OCI-LY7 (cell line): ENCODE measurements at places on chromosomes 16 and 17. TPM values are rescaled to one million over a fixed set of nuclear protein-coding genes. Genes with fewer than 3 reads are reported as not detected.
A peak's percentile ranks its signal among the peaks of the same experiment; 100 is the strongest.

DNA sequence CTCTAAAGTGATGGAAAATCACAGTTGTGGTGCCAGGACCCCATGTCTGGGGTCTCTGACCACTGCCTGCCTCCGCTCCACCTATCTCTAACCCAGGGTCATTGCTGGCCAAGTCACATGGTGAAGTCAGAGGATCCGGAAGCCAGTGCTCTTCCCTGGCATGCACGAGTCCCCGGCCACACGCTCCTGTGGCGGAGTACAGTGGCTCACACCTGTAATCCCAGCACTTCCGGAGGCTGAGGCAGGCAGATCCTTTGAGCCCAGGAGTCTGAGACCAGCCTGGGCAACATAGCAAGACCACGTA, 21.5 kb upstream of the RBFOX3 start:
- no peak for DNase-seq

TK2 gene
- 1.9 and 2.4 TPM in 2 replicates for total RNA-seq

CTRB2 gene
- not detected in 2 replicates for total RNA-seq

AIPL1 gene
- not detected in 2 replicates for total RNA-seq

GRCh38 chr16:50309156-50309526, 42.8 kb downstream of the ADCY7 start:
- DNase-seq: no peak

DNA sequence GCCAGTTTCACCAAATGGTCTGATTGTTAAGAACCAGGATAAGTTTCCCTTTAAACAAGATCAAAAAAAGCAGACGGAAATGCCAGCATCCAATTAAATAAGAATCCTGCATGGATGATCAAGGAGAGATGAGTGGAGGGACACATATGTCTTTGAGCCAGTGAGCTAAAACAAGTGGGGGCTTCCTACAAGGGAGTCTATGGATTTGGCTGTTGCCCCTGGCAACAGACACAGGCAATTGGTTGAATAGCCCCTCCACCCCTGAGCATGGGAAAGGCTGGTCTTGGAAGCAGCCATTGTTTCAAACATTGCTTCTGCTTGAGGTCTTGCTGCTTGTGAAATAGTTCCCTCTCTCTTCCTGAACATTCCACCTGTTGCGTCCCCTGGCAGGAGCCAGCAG, 374.7 kb upstream of the ERCC4 start:
- DNase-seq: no peak

AGRP gene
- 0.52 TPM in 1 of 2 replicates, not detected in the other for total RNA-seq

GRCh38 chr16:82181461-82182185, 11.6 kb upstream of the MPHOSPH6 start:
- no peak for DNase-seq

HOXB6 gene
- total RNA-seq: not detected in 2 replicates

GPR142 gene
- total RNA-seq: not detected in 2 replicates

DNA sequence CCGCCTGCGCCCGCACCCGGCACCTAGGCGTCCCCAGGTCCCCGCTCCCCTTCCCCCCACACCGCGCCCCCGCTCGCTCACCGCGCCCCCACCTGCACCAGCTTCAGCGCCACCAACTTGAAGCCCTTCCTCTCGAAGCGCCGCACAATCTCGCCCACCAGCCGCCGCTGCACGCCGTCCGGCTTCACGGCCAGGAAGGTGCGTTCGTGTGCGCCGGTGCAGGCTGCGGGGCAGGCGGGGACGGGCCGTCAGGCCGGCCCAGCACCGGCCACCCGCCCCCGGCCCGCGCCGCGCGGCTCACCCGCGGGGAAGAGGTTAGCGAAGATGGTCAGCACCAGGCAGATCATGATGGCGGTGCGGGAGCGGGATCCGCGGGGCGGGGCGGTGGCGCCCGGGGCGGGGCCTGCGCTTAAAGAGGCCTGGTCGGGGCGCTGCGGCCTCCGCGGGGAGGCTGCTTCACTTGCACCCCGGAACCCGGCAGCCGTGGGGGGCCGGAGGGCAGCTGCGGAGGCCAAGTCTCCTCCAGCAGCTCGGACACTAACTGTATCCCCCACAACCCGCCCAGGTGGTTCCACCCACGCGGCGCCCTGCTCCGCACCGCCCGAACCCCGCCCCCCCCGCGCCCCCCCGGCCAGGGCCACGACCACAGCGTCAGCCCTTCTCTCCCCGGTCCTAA, at the start of gene NME3:
Gene NME3, minus strand, starts transcription at position 356 of the 676 bp plus-strand sequence. Its CDS starts 9 bp downstream, at position 347.
- DNase-seq: peak; percentile 77

METTL23 gene
- total RNA-seq: 82.7 and 102 TPM in 2 replicates

JPT1 gene
- 251 and 253 TPM in 2 replicates for total RNA-seq

VKORC1 gene
- total RNA-seq: 60.1 and 70.2 TPM in 2 replicates

- DNase-seq: no peak
Observed at GRCh38 chr16:10181196-10182162, 749 bp downstream of the GRIN2A start.

DNA sequence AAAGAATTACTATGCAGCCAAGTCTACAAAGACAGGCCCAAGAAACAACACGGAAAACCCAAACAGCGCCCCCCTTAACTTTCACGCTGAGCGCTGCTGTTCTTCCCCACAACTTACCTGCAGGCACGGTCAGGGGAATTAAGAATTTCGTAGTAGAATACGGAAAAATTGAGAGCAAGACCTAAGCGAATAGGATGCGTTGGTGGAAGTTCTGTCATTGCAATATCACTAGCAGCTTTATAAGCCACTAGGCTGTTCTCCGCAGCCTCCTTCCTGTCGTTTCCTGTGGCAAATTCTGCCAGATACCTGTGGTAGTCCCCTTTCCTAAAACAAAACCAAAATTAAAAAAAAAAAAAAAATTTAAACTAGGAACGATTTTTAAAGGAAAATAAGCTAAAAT, 39.0 kb downstream of the YWHAE start:
- DNase-seq: no peak

GRCh38 chr17:71217769-71218168, 903.1 kb upstream of the SOX9 start:
- DNase-seq: no peak

- DNase-seq: peak; percentile 72
Observed at GRCh38 chr17:5210614-5211252, 19.1 kb upstream of the ZNF594 start.

TNFRSF12A gene
- 1.3 and 1.9 TPM in 2 replicates for total RNA-seq

DNA sequence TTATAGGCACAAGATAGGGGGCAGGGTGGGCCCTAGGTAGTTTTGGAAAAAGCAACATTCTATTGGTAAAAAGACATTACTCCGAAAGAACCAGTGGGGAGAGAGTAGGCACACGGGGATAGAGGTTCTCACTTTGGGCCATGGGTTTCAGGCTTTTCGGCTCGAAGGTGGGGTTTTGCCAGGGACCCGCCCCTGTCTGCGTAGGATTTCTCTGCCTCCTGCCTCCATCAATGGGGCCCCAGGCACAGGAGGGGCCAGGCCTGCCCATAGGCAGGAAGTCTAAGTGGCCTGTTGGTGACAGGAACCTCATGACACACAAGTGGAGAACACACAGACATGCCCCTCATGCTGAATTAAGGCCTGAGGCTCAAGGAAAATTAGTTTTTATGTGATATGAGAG, 57.5 kb downstream of the RNF213 start:
- no peak for DNase-seq

- no peak for DNase-seq
Observed at GRCh38 chr16:70482624-70483023, 28.2 kb downstream of the FCSK start.

- no peak for DNase-seq
Observed at GRCh38 chr17:49680314-49680713, 2.4 kb upstream of the SPOP start.

PRSS22 gene
- not detected in 2 replicates for total RNA-seq

GRCh38 chr17:21199311-21199710, 14.7 kb downstream of the TMEM11 start:
- DNase-seq: no peak

GRCh38 chr17:56902348-56902747, 11.5 kb downstream of the TRIM25 start:
- no peak for DNase-seq

DNA sequence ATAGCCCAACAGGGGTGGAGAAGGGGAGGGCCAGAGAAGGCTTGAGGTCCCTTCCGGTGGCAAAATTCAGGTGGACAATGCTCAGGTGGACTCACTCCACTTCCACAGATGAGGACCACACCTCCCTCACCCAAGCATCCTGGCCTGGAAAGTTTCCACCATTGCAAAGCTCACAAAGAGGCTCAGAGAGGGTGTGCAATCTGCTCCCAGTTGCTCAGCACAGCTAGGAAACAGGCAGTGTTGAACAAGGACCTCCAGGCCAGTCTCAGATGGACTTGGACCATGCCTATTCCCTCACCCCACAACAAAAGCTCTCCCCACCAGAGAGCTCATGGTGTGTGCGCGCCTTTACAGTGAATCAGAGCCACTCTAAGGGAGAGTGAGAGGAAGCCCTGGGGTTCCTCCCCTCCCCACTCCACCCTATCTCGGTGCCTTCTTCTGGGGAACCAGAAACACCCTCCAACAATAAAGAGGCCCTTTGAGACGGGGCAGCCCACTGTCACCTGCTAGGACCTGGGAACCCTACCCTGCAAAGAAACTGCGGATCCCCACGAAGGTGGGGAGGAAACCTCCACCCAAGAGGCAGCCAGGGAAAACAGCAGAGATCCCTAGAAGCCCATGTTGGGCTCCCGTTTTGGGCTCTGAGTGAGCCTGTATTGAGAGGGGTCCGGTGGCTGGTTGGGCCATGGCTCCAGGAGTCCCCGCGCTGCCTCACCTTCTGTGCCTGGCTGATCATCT, 1.6 kb downstream of the FAM83G start:
- no peak for DNase-seq

- DNase-seq: peak; percentile 78
Observed at GRCh38 chr17:6455321-6455705, 11.1 kb downstream of the PIMREG start.

C16orf90 gene
- total RNA-seq: not detected in 2 replicates

- no peak for DNase-seq
Observed at GRCh38 chr17:7572338-7572587, 7.2 kb upstream of the CD68 start.

DNA sequence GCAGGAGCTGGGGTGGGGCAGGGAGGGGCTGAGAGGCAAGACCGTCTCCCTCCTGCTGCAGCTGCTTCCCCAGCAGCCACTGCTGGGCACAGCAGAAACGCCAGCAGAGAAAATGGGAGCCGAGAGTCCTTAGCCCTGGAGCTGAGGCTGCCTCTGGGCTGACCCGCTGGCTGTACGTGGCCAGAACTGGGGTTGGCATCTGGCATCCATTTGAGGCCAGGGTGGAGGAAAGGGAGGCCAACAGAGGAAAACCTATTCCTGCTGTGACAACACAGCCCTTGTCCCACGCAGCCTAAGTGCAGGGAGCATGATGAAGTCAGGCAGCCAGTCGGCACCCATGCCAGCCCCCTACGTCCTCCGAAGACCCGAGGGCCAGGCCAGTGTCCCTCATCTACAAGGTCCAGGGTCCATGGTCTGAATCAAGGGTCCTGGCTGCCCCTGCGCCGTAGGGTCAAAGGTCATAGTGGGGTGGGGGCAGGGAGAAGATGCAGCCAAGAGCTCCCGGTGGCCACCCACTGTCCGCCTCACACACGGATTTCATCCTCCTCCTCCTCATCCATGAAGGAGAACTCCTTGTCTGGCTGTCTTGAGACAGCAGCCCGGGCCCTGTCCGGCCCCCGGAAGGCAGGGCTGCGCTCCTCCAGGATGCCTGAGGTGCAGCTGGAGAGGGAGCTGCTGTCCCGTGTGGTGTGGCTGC, 23.4 kb upstream of the CPSF4L start:
- DNase-seq: no peak

DNA sequence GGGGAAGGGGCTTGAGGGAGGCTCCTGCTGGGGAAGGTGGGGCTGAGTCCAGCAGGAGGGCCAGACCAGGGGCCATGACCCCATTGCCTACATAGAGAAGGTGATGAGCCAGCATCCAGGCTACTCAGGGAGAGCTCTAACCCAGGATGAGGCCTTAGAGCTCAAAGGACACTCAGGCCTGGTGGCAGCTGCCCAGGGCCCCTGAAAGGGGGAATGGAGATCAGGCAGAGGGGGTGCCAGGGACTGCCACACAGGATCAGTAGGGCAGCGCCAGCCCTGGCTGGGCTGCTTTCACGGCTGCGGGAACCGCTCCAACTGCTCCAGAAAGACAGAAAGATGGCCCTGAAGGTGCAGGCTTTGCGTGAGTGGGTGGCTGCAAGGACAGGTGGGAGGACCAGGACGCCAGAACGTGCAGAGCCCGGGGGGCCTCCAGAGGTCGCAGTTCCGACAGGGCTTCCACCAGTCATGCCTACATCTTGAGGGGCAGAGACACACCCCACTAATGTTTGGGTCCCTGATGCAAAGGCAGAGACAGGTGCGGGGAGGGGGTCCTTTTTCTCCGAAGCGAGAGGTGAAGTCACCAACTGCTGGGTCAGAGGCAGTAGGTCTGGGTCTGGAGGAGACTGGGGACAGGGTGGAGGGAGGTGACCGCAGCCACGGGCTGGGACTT, 882 bp upstream of the ATP6V0C start:
- DNase-seq: peak; percentile 65
